Activated CD4-positive, alpha-beta T cell treated with anti-CD3 and anti-CD28 coated beads for 36 hours (primary cell): ENCODE measurements at places on chromosomes 1 and 21.

GRCh38 chr1:31605908-31606427 lies 11.5 kb upstream of the HCRTR1 start:
- H3K27me3 ChIP-seq, result no peaks in the 10 kb centered on the region
- H3K4me1 ChIP-seq, result peaks cover 10% of the 10 kb centered on the region
- DNase-seq, result peak; percentile 60
- H3K4me3 ChIP-seq, result no peak overlapping the region
- H3K27ac ChIP-seq, result no peak overlapping the region

GRCh38 chr21:17540530-17540929 lies 27.7 kb downstream of the CXADR start:
- no peak overlapping the region for H3K27ac ChIP-seq
- peaks cover 10% of the 10 kb centered on the region for H3K27me3 ChIP-seq
- no peak for DNase-seq
- H3K4me3 ChIP-seq, result no peak overlapping the region

DNA sequence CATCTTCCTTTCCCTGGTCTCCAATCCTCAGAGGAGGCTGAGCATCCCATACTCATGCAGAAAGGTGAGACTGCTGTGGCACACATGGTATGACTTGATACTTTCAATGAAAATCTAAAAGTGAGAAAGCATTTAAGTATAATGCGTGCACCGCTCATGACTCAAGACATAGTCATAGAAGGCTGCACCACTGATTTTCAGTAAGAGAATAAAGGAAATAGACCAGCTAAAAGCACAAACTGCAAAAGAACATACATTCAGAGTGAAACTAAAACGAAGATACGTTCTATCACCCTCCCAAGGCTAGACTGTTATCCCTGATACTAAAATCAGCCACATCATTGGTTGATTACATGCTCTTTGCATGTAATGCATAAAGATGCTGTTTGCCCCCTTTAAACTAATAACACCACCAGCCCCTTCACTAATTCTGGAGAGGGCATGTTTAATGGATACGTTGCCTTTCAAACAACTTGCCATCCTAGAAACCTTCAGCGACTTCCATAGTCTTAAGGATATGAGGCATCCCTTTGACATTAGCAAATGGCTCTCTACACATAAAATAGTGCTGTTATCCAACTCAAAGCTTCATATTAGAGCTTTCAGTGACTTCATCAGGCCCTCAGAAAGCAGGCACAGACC lies 2.1 kb downstream of the PLD5 start:
- peak; percentile 42 for DNase-seq
- H3K27ac ChIP-seq, result no peak overlapping the region
- no peaks in the 10 kb centered on the region for H3K36me3 ChIP-seq
- H3K4me1 ChIP-seq, result peaks cover 11% of the 10 kb centered on the region
- H3K4me3 ChIP-seq, result no peak overlapping the region

DNA sequence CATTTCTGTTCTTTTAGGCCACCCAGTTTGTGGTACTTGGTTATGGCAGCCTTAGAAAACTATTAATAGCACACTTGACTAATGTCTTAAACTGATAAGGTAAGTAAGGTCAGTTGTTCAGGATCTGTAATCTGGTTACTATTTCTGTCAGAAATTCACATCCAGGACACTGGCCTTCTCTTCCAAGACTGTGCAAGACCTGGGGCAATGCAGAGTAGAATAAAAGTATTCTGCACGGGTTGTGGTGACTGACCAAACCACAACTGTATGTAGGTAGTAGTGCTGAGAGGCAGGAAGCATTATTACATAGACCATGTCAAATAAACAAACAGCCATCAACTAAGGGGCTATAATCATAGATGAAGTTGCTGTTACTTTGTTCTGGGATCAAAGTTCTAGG lies 46.7 kb downstream of the WARS2 start:
- H3K4me1 ChIP-seq, result no peaks in the 10 kb centered on the region
- H3K27ac ChIP-seq, result no peak overlapping the region
- no peak for DNase-seq
- no peak overlapping the region for H3K4me3 ChIP-seq

DNA sequence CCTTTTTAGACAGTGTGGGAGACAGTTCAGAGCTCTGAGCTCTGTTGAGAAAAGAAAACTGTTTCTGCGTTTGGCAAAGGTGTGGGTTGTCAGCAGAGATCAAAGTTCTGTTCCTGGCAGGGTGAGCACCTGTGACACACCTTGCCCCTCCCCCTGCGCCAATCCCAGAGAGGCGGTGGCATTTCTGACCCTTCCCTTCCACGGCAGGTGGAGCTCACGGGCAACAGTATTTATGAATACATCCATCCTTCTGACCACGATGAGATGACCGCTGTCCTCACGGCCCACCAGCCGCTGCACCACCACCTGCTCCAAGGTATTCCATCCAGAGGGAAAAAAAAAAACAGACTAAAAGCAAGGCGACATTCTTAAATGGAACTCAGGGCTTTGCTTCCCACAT lies 20.7 kb downstream of the SIM2 start:
- H3K27me3 ChIP-seq, result peaks cover 30% of the 10 kb centered on the region
- H3K27ac ChIP-seq, result no peak overlapping the region
- no peaks in the 10 kb centered on the region for H3K4me1 ChIP-seq
- H3K4me3 ChIP-seq, result no peak overlapping the region
- no peak for DNase-seq
- no peaks in the 10 kb centered on the region for H3K36me3 ChIP-seq
